ENCODE measurements at places on chromosomes 2 and 18.

GRCh38 chr2:157460384-157460837 lies 16.5 kb upstream of the CYTIP start:
- no peak for DNase-seq

DNA sequence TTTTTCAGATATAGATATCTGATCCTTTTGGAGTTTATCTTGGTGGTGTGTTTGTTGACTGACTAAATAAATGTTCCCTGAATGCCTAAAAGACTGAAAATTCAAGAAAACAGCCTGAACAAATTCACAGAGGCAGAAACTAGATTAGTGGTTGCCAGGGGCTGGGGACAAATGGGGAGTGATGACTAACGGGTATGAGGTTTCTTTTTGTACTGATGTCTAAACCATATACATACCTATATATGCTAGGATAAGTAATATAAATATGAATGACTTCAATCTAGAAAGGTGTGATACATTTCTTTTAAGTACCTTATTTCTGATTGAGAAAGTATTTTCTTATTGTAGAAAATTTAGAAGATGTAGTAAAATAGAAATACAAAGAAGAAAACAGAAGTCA lies 176.9 kb upstream of the PGAP1 start:
- no peak for DNase-seq

GRCh38 chr2:32553829-32554432 lies 73.9 kb upstream of the TTC27 start:
- no peak for DNase-seq

GRCh38 chr18:10661317-10661716 lies 135.5 kb downstream of the NAPG start:
- no peak for DNase-seq

GRCh38 chr18:46429130-46429529 lies 227.9 kb downstream of the LOXHD1 start:
- no peak for DNase-seq

DNA sequence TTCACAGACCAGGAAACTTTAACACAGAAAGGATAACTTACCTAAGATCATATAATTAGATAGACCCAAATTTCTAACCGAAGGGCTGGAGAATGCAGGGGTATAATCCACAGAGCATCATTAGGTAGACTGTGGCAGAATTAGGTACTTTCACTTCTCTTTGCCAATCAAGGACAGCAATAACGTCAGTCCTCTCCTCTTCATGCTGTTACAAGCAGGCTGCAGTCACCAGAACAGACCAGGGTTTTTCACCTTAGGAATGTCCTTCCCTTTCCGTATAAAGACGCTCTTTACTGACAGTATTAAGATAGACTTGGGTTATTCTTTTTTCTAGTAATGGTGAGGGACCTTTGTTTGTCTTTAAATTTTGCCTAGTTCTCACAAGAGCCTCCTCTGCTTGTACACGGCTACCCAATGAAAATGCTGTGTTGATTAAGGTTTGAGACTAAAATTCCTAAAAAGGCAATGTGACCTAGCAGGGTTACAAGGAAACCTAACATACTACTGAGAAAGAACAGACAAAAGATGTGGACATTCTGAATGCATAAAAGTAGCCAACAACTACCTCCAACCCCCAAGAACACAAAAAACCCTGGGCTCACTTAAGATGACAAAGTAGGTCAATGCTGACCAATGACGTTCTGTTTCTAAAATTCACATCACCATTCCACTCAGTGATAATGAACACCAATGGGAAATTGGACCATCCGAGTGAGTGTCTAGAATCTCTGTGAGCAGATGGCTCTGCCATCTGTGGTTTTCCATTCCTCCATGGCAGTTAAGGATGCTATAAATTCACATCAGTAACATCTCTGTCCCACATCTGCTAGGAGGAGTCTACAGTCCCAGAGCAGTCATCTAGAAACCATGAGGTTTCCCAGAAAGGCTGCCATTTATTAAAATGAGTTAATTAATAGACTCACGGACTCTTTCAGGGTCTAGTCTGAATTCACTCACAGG lies 2.1 kb downstream of the PDIA6 start:
- DNase-seq = no peak

DNA sequence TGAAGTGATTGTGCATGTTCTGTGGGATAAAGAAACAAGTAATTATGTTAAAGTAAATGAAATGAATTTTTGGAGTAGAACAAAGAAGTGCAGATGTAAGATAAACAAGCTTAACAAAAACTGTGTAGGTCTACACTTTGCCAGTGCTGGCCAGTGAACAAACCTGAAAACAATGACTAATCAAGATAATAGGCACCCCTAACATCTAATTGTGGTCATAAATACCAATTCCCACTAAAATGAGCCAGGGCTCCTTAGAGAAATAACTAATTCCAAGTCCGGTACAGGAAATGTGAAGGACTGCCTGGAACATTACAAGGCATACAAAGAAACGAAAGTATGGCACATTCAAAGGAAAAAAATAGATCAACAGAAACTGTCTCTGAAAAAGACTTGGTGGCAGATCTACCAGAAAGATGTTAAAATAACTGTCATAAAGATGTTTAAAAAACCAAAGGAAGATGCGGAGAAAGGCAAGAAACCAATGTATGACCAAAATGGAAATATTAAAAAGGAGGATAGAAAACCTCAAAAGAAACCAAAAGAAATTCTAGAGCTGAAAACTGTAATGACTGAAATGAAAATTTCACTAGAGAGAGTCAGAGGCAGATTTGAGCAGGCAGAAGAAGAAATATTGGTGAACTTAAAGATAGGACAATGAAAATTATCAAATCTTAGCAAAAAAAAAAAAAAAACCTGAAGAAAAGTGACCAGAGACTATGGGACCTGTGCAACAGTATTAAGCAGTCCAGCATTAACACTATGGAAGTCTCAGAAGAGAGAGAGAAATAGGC lies 94.7 kb upstream of the SLC66A3 start:
- no peak for DNase-seq

DNA sequence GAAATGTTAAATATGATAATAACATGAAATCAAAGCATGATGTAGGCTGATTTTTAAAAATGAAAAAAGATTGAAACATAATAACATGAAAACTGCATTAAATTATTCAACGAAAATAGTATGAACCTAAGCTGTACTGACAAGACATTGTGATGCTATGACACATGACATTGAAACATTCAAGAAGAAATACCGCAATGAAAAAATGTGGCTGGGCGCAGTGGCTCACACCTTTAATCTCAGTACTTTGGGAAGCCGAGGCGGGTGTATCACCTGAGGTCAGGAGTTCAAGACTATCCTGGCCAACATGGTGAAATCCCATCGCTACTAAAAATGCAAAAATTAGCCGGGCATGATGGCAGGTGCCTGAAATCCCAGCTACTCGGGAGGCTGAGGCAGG lies 14.6 kb downstream of the CXCR1 start:
- no peak for DNase-seq

DNA sequence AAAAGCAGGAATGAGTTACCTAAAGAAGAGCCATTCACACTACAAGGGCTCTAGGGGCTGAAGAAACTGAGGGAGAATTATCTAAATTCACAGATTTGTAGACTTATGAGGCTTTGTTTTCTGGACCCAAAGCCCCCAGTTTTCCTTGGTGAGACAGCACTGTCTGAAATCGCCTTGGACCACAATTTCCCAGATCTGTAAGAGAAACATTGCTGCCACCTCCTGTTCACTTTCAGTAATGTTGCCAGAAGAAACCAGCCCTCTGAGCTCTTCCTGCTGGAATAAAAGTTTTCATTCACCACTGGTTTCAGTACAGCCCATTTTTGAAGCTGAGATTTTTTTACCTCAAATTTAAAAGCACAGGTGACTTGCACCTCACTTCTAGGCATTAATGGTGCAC lies 169.2 kb downstream of the CDH20 start:
- no peak for DNase-seq

DNA sequence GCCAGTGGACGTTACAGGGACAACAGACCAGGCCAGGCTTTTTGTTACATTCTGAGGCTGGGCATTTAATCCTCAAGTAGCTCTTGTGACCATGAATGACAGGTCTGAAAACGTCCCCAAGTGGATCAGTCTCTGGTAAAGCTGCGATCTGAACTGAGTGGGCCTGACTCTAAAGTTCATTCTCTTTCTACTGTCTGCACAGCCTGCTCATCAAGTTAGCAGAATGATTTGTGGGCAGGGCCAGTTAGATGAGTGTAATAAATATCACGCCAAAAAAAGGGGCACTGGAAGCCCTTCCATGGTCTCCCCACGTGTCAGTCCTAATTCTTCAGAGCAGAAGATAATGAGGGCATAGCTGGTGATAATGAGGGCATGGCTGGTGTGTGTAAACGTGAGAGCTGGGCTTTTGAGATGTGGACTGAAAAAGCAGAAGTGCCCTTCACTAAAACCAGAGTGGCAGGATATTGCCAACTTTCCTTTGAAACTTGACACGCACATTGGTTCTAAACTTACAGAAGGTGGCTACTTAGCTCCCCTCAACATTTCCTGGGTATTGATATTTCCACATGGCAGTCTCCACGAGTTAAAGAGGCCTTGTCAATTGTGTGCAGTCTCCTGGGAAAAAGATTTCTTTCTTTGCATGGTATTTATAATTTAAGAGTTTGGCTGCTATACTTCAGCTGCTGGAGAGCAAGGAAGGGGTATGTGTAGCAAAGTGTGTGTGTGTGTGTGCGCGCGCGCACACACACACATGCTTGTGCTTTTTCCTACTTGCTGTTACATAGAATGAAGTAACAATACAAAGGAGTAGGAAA lies 72.7 kb upstream of the LYPD6B start:
- no peak for DNase-seq

DNA sequence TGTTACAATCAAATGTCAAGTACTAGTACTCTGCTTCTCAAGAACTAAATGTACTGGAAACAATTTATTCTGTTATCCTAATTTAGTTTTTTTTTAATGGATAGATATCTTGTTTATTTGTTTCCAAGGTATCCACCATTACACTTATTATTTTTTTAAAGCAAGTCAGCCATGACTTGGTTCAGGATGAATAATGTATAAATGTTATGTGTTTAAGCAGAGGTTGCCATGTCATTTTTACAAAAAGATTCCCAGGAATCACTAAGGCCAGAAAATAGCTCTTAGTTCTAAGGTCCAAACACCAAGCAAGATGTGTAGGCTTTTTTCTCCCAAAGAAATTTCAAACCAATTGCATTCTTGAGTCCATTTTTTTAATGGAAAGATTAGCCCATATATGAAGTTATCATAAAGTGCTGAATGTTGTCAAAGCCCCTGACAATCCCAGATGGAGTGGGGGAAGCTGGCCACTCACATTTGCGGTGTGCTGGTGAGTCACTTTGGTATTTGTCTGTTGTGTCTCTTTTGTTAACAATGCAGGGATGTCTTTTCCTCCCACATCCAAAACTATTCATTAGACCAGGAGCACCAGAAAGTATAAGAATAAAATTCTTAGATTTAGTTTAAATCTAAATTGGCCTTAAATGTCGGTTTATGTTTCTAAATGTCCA lies 158.9 kb downstream of the COL6A3 start:
- no peak for DNase-seq

- no peak for DNase-seq
Observed at GRCh38 chr18:33699372-33699771, 121.4 kb downstream of the ASXL3 start.

DNA sequence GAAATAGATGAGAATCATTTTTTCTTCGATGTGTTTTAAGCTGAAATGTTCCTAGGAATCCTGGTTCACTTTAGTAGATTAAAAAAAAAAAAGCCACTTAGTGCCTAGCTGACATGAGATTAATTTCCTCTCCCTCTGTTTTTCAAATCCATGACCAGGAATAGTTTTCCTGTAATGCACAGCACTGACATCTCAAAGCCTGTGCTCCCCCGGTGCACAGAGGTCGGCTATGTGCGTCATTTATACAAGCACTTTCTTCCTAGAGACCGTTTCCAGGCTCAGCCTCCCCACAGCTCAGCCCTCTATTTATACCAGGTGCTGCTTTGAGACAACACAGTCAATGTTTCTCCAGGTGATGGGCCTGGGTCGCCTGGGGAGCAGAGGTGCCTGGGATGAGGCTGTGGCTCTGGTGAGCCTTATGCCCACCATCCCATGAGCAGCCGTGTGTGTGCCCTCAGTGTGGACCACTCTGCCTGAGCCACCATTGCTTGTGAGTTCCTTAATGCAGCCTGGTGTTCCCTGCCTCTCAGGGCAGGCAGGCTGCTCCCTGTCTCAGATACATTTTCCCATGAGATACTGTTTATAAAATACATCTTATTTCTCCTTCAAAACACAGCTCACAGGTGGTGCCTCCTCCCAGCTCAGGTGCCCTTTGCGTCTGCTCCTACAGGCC lies 515.7 kb upstream of the HS6ST1 start:
- no peak for DNase-seq

DNA sequence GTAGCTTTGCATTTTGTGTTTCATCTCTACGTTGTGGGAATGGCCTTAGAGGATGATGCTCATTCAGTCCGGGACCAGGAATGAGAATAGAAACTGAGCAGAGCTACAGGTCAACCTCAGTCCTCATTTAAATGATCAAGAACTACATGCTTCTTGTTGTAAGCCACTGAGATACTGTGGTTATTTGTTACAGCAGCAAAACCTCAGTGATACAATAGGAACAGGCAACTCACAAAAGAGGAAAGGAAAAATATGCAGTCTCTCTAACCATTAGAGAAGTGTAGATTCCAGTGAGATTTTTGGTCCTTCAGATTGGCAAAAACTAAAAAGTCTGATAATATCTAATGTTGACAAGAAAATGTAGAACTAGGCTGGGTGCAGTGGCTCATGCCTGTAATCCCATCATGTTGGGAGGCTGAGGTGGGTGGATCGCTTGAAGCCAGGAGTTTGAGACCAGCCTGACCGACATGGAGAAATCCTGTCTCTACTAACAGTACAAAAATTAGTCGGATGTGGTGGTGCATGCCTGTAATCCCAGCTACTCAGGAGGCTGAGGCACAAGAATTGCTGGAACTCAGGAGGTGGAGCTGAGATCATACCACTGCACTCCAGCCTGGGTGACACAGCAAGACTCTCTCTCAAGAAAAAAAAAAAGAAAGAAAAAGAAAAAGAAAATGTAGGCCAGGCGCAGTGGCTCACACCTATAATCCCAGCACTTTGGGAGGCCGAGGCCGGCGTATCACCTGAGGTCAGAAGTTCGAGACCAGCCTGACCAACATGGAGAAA lies 13.3 kb downstream of the CHCHD5 start:
- DNase-seq = no peak

DNA sequence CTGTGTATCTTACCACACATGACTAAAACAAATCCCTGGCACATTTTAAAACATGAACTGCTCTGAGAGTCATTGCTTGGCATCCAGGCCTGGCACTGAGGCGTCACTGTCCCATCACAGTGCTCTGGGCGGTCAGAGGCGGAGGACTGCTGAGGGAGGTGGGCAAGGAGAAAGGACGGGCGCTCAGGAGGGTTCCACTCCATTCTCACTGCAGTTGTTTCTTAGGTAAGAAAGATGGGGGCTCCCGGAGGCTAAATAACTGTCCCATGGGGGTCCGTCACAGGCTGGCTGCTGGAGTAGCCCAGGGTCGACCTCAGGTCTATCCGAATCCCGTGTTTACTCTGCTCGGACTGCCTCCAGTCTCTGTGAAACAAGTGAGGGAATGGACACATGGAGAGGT lies 117.5 kb downstream of the FAM168B start:
- DNase-seq = no peak
